Liver (tissue), 10 donors: ENCODE measurements at places on chromosomes 3 and 15. TPM values are rescaled to one million over a fixed set of nuclear protein-coding genes. Genes with fewer than 3 reads are reported as not detected.

DNA sequence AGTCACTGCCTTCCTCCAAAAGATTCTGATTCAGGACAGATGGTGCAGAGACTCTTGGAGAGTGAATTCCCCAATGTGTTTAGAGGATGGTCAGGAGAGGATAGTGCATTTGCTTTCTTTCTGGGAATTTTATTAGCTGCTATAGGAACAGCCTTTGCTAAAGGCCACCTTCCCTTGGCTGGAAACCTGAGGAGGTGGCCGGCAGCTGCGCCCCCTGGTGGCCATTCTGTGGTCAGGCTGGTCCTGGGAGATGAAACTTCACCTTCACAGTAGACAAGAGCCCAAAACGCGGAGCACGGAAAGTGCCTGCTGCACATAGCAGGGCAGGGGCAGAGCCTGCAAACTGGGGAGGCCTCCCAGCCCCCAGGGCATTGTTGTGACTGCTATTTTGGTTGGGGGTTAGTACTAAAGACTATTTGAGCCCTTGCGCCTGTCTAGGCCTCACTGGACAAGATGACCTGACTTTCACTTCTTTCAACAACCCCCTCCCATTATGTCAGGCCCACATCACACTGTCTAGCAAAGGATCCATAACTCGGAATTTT is 34.3 kb downstream of the SEC22C start:
- peak; percentile 79 for DNase-seq
- no peaks in the 10 kb centered on the region for H3K27me3 ChIP-seq
- H3K36me3 ChIP-seq: peaks cover 2% of the 10 kb centered on the region
- no peak overlapping the region for H3K27ac ChIP-seq
- H3K4me3 ChIP-seq: no peak overlapping the region
- peaks cover 35% of the 10 kb centered on the region for H3K4me1 ChIP-seq

DNA sequence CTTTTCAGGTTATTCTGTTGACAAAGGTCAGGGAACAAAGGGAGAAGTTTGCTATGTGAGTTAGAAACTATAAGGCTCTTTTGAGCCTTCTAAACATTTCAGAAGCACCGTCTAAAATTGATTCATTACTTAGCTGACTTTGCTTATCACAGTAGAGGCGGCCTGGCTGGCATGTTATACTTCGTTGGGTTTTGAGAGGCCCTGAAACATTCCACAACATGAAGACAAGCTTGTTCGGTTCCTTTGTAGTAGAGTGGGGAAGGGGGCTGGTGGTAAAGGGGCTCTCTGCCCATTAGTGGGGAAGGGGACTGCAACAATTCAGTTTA is 23.6 kb downstream of the ZBTB38 start:
- H3K4me1 ChIP-seq: peaks cover 8% of the 10 kb centered on the region
- H3K36me3 ChIP-seq: no peaks in the 10 kb centered on the region
- H3K27me3 ChIP-seq: no peaks in the 10 kb centered on the region
- DNase-seq: no peak
- H3K27ac ChIP-seq: no peak overlapping the region

ACAN gene
- under 0.01 TPM for total RNA-seq

BCL6 gene
- 7.8 TPM for total RNA-seq

C3orf80 gene
- total RNA-seq: 0.47 TPM
